ENCODE measurements at places on chromosomes 2 and 18.

- DNase-seq: no peak
Observed at GRCh38 chr2:42047488-42048298, at the start of gene PKDCC. TSS of gene PKDCC (plus strand) at chr2:42048021. CDS start at chr2:42048200, 179 bp downstream.

- no peak for DNase-seq
Observed at GRCh38 chr2:105468582-105469042, 69.8 kb upstream of the FHL2 start.

DNA sequence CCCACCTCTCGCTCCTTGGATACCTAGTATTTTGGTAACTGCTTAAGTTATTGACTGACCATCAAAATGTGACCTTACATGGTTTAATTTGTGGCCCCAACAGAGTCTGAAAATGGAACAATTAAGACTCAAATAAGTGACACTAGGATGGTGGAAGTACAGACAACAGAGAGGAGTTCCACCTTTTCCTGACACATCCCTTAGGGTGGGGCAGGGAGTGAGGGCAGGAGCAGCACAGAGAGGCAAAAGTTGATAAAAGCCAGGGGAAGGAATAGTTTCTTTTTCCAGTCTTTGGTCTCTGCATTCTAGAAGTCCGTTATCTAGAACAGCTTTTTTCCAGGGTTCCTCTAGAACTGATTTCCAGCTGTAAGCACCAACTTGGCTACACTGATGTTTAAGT, 32.2 kb downstream of the FTCDNL1 start:
- no peak for DNase-seq

GRCh38 chr2:172623249-172623965, 67.5 kb downstream of the PDK1 start:
- DNase-seq: no peak

DNA sequence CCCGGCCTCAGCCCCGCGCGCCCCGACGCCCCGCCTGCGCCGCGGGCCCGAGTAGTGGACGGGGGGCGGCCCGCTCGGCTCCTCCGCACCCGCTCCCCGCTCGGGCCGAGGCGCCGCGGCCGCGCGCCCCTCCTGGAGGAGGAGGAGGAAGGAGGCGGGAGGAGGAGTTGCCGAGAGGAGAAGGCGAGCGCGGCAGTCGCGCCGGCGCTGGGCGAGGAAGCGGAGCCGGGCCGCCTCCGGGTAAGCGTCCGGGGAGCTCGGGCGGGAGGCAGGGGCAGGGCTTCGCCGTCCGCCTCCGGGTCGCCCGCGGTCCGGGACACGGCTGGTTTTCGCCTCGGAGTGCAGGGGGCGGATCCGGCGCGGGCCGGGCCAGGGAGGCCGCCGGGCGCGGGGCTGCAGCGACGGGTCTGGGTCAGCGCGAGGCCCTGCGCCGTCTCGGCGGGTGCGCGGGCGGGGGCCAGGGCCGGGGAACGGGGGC, at the start of gene SOCS6:
Gene SOCS6 (plus strand): TSS at position 195 of the 478 bp plus-strand sequence. CDS start 35,624 bp downstream, outside the sequence.
- DNase-seq: no peak

DNA sequence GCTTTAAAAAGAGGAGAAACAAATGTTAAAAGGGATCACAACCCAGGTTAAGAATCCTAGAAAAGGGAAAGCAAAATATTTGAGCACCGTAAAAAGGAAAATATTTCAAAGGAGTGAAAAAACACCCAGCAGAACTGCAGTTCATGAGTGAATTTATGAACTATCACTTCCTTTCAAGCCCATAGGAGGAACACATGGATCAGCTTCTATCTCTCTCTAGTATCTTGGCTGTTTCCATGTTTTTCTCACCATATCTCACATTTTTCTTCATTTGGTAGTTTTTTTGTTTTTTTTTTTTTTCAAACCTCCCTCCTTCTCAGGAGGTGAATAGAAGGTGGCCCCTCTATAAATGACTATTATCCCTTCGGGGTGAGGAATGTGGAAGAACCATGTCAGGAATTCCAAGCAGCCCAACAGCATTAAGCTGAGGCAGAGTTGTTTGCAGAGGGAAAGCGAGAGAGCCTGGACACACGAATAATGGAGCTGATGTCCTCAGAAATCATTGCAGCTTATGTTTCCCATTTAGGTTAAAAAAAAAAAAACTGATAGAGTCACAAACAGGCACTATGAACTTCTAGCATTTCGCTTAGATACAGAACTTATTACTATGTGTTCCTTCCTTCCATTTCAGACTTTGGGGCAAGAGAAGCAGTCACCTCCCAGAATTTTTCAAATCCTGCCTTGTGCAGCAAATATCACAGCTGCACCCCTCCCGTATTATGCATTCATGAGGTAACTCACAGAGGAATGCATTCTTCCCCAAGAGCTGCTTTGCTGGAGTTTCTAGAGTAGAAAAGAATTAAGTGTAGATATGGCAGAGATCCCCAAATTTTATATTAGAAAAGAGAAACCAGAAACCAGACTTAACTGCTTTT, 315.6 kb downstream of the IRS1 start:
- DNase-seq: no peak

DNA sequence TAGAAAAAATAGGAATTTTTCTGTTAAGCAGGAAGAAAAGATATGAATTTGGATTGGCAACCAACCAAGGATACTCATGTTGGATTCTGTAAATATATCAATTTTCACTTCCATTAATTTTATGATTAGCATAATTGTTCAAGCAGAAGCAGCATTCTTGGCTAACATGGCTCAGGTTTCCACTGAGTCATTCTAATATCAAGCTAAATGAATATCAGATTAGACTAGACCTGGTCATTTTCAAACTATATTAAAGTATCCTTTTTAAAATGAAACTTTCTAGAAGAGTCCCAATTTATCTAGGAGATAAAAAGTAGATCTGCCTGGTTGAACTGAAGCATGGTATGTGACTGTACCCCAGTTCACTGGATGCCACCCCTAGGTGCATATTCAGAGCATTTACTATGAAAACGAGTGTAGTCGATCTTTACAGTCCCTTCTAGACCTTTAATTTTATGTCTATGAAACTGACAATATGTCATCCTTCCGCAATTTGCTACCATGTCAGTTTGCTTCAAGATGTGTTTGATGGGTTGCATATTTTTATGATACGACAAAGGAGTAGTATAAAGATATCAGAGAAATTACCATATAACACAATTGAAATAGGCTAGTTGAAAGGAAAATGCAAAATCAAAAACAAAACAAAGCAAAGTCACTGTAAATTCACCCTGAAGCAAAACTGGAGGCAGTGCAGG, 704.9 kb downstream of the ERBB4 start:
- DNase-seq: no peak

DNA sequence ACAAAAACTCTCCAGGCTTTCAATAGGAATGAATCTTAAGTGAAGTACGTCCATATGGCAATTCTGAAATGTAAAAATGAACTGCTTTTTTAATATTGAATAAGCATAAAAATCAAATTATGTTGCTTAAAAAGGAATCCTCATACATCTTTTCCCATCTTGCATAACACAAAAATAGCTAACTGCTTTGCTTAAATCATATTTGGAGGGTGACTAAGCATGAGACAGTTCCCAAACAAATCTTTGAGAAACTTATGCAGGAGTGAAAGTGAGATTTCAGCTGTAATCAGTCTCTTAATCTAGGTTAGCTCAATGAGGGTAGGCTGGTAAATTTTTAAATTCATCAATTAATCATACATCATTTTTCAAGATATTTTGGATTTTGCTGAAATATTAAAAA, 111.5 kb downstream of the MBD5 start:
- DNase-seq: no peak

DNA sequence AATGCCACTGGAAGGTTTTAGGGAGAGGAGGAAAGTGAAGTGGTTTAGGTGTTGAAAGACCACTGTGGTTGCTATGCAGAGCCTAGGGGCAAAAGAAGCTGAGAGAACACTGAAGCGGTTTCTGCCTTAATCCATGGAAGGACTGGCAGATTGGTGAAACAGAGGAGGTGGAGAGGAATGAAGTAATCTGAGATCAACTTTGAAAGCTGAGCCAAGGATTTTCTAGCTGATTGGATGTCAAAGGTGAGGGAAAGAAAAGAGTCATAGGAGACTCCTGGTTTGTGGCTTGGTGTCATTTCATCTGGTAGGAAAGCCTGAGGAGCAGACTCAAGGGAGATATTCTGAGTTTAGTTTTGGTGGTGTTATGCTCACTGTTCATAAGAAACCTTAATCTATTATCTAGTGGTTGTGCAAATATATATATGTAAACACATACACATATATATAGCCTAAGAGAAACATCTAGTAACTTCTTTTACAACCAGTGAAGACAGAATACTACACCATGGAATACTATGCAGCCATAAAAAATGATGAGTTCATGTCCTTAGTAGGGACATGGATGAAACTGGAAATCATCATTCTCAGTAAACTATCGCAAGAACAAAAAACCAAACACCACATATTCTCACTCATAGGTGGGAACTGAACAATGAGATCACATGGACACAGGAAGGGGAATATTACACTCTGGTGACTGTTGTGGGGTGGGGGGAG, 134.1 kb upstream of the CREB1 start:
- DNase-seq: no peak

DNA sequence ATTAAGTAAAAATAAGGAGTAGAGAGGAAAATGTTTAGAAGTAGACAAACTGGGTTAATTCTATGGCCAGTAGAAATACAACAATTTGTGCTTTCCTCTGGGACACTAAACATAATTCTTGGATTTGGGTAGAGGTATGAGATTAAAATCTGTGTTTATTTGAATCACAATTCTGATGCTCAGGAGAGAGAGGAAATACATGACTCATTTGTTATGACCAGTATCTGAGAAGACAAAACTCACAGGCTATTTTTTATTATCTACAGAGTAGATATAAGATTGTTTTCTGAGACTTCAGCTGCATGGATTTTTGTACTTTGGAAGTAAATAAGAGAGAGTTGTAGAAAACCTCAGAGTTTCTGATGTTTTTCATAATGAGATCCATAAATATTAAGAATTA, 315.7 kb upstream of the CWC22 start:
- DNase-seq: no peak

GRCh38 chr2:73111073-73112025, 1.4 kb downstream of the RAB11FIP5 start:
- no peak for DNase-seq

DNA sequence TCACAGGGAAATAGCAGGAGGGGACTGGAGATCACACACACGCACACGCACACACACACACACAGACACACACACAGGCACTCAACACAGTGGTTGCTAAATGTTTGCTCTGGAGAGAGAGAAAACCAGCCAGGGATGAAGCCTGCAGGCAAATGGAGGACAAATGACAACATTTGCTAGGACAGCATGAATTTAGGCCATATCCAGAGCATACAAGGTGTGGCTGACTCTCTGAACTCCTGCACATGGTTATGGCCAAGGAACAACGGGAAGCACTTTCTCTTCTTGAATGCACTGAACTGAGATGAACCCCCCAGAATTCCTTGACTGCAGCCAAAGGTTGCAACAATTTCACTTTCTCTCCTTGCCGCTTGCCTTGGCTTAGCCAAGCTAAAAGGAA, 230.0 kb upstream of the RASGRP3 start:
- DNase-seq: no peak

GRCh38 chr2:235021752-235022151, 69.9 kb downstream of the SH3BP4 start:
- no peak for DNase-seq

GRCh38 chr18:79496978-79497637, 101.4 kb downstream of the NFATC1 start:
- DNase-seq: no peak

DNA sequence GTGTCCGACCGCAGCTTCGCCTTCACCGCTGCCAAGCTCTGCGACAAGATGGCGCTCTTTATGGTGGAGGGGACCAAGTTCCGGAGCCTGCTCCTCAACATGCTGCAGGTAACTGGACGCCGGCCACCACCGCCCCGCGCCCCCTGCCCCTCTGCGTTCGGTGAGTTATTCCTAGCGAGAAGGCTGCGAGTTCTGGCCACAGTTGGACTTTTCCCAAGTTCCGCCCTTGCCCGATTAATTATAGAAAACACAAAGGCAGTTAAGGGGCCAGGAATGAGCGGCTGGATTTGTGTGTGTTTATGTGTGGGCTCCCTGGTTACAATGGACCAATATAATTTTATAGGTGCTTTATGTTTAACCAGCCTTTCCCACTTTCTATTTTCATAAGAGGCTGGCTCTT, 189.2 kb downstream of the SMAD7 start:
- no peak for DNase-seq

DNA sequence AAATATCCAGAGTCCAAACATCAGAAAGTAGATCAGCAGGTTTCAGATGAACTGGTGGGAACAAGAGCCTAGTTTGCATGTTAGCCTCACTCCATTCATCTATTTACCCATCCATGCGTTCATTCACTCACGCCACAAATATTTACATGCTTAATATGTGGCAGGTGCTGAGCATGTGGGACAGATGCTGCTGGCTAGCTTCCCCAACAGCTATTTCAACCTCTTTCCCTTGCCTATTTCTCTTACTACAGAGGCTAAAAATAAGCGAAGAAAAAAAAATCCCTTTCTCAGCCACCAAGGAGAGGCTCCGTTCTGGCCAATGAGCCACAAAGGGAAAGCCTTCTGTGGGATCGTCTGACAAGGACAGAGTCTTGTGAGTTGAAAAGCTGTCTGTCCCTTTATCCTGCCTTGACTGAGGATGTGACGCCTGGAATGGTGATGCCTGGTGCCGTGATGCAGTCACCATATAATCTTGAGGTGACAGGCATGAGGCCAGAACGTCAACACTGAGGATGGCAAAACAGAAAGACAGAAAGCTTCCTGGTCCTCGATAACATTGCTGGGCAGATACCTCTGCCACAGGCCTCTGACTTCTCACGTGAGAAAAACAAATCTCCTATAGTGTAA, 78.2 kb downstream of the KCTD1 start:
- DNase-seq: no peak

GRCh38 chr2:230812033-230812432, 52.7 kb upstream of the ITM2C start:
- DNase-seq: no peak

GRCh38 chr2:3233877-3234276, 143.7 kb downstream of the EIPR1 start:
- DNase-seq: no peak

- DNase-seq: no peak
Observed at GRCh38 chr18:77524909-77525308, 275.3 kb downstream of the GALR1 start.

- no peak for DNase-seq
Observed at GRCh38 chr2:221641181-221641871, 69.2 kb upstream of the EPHA4 start.

DNA sequence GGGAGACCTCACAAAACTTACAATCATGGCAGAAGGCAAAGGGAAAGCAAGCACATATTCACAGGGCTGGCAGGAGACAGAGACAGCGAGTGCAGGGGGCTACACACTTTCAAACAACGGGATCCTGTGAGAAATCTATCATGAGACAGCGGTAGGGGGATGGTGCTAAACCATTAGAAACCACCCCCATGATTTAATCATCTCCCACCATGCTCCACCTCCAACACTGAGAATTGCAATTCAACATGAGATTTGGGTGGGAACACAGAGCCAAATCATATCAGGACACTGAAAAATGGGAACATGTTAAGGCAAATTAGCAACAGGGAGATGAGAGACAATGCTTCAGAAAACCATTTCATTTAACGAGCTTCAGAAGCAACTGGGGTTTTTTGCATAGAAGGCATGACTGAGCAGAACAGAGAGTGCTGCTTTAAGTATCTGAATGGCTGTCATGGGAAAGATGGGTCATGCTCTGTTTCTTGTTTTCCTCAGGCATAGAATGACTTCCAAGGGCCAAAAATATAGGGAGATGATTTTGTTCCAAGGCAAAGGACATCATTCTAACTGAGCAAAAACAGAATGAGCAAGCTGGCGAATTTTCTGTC, 100.8 kb upstream of the MAP2 start:
- no peak for DNase-seq

- no peak for DNase-seq
Observed at GRCh38 chr2:25674077-25674362, 643 bp upstream of the DTNB start.

Data from activated CD4-positive, CD25-positive, alpha-beta regulatory T cell (primary cell).